Glutamatergic neuron (in vitro differentiated cells): ENCODE measurements at places on chromosomes 6 and 20. TPM values are rescaled to one million over a fixed set of nuclear protein-coding genes. Genes with fewer than 3 reads are reported as not detected.

DNA sequence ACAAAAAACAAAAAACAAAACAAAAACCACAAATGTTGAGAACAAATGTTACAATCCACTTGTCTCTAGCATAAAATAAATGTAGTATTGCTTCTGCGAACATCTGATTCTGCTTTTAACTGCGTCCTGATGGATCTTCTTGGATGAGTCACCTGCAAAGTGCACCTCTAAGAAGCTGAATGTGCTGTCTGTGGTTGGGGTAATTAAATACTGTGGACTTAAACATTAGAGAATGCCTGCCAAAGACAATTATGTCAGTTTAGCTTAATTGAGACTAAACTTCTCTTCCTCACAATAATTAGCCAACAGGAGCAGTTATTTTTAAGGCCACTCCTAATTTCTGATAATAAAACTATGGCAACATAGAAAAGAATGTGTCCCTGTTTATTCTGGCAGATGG, 253.4 kb downstream of the PHACTR1 start:
- no peak overlapping the region for H3K27ac ChIP-seq
- no peaks in the 10 kb centered on the region for H3K36me3 ChIP-seq
- no peak for DNase-seq

- no peak overlapping the region for H3K27ac ChIP-seq
- H3K4me1 ChIP-seq = no peaks in the 10 kb centered on the region
- DNase-seq = no peak
- H3K36me3 ChIP-seq = no peaks in the 10 kb centered on the region
- no peaks in the 10 kb centered on the region for H3K27me3 ChIP-seq
Observed at GRCh38 chr6:94377835-94378234, 958.5 kb upstream of the EPHA7 start.

DNA sequence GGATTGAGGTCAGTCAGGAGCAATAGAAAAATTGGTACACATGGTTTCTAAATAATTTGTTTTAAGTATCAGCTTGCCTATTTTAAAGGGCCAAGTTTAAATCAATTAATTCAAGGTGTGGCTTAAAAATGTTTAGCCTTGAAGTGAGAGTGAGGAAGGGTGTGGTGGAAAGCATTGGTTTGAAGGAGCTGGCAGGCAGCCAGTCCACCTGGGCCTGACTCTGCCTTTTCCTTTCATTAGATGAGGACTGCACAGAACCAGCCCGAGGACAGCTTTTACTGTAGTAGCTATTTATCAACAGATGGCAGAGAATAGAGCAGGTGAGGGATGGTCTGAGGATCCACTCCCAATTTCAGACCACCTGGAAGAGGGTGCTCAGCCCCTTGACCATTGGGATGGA, 42.4 kb downstream of the DHX35 start:
- no peak overlapping the region for H3K27ac ChIP-seq
- no peak overlapping the region for H3K4me3 ChIP-seq
- DNase-seq = no peak
- peaks cover 24% of the 10 kb centered on the region for H3K4me1 ChIP-seq
- H3K27me3 ChIP-seq = no peaks in the 10 kb centered on the region

GRCh38 chr6:146847426-146847825, 248.7 kb downstream of the ADGB start:
- H3K4me1 ChIP-seq = no peaks in the 10 kb centered on the region
- DNase-seq = no peak
- no peak overlapping the region for H3K4me3 ChIP-seq
- H3K27me3 ChIP-seq = no peaks in the 10 kb centered on the region
- no peak overlapping the region for H3K27ac ChIP-seq

DNA sequence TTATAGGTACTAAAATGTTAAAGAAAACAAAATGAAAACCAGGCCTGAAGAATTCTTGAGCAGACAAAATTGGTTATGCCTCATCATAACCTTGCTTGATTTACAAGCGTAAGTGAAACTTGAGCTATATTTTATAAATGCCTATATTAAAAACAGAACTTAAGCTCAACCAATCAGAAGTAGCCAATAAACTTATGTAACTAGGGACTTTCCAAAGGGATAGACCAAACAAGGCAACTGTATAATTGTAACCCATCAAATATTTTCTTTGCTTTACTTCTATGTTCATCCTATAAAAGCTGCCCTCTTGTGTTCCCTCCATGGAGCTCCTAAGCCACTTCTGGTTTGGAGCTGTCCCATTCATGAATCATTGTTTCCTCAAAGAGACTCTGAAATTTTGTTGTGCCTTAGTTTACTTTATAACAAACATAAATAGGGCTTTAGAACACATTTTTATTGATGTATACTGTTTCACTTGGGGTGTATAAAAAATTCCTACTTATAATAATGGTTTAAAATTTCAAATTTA, 101.6 kb upstream of the CARMIL1 start:
- H3K27me3 ChIP-seq = peaks cover 4% of the 10 kb centered on the region
- H3K4me3 ChIP-seq = no peak overlapping the region
- H3K4me1 ChIP-seq = no peaks in the 10 kb centered on the region
- no peak for DNase-seq

DNA sequence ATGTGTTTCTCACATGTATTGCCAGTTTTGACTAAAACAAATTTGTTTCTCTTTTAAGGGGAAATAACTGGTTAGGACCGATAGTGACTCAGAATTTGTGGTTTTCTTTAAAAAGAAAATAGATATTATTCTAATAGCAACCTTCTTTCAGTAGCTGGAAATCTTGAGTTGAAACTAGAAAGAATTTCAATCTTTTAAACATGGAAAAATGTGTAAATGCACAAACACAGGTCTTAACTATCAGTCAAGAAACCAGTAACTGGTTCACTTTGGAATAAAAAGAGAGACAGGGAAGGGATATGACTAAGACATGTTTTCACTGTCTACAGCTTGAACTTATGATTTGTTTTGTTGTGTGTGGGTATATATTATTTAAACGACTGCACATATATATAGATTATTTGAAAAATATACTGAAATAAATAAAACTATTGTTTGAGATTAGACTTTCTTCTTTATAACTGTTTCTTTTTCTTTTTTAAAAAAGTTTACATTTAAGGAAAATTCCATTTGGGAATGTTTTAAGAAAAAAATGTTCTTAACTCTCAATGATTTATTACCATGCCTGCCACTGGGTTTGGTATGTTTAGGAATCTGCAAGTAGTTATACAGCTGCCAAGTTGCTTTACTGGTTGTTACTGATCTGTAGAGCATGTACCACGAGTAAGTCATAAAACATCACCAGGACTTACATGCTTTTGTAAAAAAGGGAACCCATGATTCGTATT, 753.3 kb upstream of the MARCKS start:
- no peaks in the 10 kb centered on the region for H3K4me1 ChIP-seq
- H3K27ac ChIP-seq = no peak overlapping the region
- H3K4me3 ChIP-seq = no peak overlapping the region
- no peaks in the 10 kb centered on the region for H3K36me3 ChIP-seq
- no peaks in the 10 kb centered on the region for H3K27me3 ChIP-seq

GRCh38 chr6:1381481-1382330, 7.7 kb upstream of the FOXF2 start:
- no peaks in the 10 kb centered on the region for H3K36me3 ChIP-seq
- H3K27ac ChIP-seq = no peak overlapping the region
- peak overlapping the region; percentile 59 for H3K4me3 ChIP-seq

DNA sequence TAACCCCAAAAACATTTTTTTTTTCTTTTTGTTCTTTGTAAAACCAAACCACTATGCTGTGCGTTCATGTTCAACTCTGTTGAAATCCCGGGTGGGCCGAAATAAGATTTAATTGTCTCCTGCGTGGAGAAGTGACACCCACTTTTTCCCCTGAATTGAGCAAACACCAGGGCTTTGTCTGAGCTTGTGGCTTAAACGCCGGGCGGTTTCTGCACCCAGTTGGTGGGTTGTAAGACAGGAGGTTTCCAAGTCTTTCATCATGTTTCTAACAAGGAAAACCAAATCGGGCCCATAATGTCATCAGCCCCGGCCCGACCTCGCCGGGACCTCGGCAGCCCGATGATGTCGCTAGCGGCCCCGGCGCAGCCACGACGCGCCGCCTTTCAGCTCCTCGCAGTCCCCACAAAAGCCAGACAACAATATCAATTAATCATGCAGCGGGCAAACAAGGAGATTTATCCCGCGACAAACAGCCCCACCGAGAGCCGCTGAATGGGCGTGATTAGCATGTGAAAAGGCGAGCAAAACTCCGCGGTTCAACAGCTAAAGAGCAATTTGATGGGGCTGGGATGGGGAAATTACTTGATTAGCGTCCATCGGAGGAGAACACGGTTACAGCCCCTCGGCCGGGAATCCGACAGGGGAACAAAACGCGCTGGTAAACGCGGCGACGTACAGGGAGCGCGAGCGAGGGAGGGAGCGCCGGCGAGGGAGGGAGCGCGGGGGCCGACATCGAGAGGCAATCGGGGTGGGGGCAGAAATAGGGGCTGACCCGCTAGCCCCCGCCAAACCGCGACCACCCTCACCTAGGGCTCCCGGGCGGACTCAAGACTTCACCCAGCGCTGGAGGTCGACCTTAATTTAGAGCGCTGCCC, 5.3 kb downstream of the LINC00237 start:
- peaks cover 6% of the 10 kb centered on the region for H3K4me1 ChIP-seq
- no peaks in the 10 kb centered on the region for H3K36me3 ChIP-seq
- H3K27ac ChIP-seq = peak overlapping the region; percentile 78
- H3K4me3 ChIP-seq = peak overlapping the region; percentile 87
- DNase-seq = no peak

- H3K27me3 ChIP-seq = no peaks in the 10 kb centered on the region
- H3K36me3 ChIP-seq = no peaks in the 10 kb centered on the region
- H3K27ac ChIP-seq = no peak overlapping the region
- DNase-seq = no peak
Observed at GRCh38 chr6:73032586-73032985, 192.7 kb downstream of the KHDC1L start.

DNA sequence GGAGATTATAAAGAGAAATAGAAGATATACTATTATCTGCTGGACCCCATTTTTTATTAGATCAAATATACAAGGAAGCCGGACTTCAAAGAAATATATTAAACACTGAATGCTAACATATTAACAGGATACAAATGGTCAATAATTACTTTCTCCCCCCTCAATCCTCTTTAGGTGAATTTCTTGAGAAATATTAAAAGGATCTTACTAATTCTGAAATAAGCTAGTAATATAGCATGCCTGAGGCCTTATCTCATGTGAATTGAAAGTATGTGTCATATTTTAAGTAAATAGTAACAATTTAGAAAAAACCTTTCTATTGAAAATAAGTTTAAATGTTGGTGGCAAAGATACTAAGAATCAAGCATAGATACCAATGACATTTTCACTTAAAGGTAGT, 954.7 kb upstream of the MAN1A1 start:
- H3K4me1 ChIP-seq = no peaks in the 10 kb centered on the region
- H3K27me3 ChIP-seq = no peaks in the 10 kb centered on the region
- DNase-seq = no peak
- H3K4me3 ChIP-seq = no peak overlapping the region
- H3K27ac ChIP-seq = no peak overlapping the region

- no peaks in the 10 kb centered on the region for H3K4me1 ChIP-seq
- H3K27ac ChIP-seq = no peak overlapping the region
- no peak for DNase-seq
- no peaks in the 10 kb centered on the region for H3K36me3 ChIP-seq
Observed at GRCh38 chr6:105966481-105966880, 119.7 kb upstream of the PRDM1 start.

DNA sequence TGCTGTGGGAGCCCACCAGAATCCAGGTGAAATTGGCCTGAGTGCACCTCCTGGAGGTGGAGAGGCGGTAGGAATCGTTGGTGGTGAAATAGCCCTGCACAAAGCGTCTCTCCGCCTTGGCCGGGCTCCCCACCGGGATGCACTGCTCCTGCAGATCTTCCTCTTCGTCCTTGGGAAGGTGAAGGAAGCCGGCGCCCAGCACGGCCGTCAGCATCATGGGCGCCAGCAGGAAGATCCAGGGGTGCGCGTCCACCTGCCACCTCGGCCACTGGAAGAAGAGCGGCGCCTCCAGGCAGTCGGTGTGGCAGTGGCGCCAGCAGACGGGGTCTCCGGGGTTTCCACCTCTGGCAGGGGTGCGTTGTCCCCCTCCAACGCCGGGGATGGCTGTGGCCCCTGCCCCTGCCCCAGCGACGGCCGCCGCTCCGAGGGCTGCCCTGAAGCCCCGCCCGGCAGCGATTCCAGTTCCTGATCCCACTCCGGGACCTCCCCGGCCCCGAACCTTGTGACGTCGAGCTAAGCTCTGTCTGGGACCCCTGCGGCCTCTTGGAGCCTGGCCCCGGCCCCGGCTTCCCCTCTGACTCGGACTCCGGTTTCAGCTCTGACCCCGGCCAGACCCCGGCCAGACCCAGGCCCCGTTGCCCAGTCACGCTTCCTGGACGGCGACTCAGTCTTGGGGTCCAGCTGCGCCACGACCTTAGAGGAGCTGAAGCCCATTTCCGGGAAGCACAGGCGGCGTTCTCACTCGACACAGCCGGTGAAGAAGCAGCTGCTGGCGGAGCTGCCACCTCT, 91.9 kb downstream of the CD164 start:
- no peak for DNase-seq
- no peak overlapping the region for H3K27ac ChIP-seq
- H3K27me3 ChIP-seq = peaks cover 2% of the 10 kb centered on the region

DNA sequence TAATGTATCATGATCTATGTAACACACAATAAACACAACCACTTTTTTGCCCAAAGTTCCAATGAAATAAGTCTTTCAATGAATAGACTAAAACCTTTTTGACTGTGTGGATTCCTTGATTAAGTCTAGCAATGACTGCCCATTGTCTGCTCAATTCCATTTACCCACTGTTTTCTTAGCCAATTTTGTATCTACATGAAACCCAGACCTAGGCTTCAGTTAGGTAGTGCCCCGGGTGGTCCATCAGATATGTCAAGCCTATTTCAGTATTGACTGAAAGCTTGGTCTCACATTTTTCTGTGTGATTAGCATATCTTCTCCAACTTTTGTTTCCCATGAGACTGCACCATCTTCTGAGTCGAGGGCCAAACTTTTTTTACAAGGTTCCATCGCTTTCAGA, 615.0 kb downstream of the C6orf118 start:
- H3K4me1 ChIP-seq = no peaks in the 10 kb centered on the region
- no peaks in the 10 kb centered on the region for H3K27me3 ChIP-seq
- DNase-seq = no peak
- no peaks in the 10 kb centered on the region for H3K36me3 ChIP-seq
- H3K27ac ChIP-seq = no peak overlapping the region

GRCh38 chr20:58649288-58650180, 1.5 kb upstream of the STX16 start:
- H3K27me3 ChIP-seq = peaks cover 2% of the 10 kb centered on the region
- peak; percentile 55 for DNase-seq

DNA sequence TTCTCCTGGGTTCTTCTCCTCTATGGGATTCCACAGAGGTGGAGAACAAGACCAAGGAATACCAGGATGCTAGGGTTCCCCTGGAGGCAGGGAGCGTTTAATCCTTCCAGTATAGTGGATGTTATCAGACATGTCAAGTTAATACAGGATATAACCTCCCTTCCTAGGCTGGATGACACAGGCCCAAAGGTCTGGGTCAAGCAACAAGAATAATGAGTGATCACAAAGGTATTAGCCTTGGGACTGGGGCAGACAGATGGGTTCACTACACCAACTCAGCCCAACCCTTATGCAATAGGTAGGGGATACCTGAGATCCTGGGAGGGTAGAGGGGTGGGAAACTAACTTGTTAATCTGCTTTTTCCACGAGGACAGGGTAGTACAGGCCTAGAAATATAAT, 690.3 kb downstream of the HTR1B start:
- no peaks in the 10 kb centered on the region for H3K27me3 ChIP-seq
- no peak for DNase-seq
- H3K27ac ChIP-seq = no peak overlapping the region
- H3K4me3 ChIP-seq = no peak overlapping the region
- no peaks in the 10 kb centered on the region for H3K4me1 ChIP-seq

The MCM3 gene
- total RNA-seq = 21.5 TPM

The SCUBE3 gene
- 0.25 TPM for total RNA-seq

The BTBD9 gene
- total RNA-seq = 18.8 TPM

The SLC17A9 gene
- total RNA-seq = 1.8 TPM

The STK4 gene
- 32.6 TPM for total RNA-seq

The HLA-DOA gene
- total RNA-seq = 0.69 TPM

The TNF gene
- not detected for total RNA-seq
